ENCODE measurements at places on chromosomes 13 and 19. TPM values are rescaled to one million over a fixed set of nuclear protein-coding genes. Genes with fewer than 3 reads are reported as not detected.

Gene LGALS7B
- total RNA-seq: not detected

Gene KBTBD6
- 15.7 TPM for total RNA-seq

Gene ZNF90
- 3.4 TPM for total RNA-seq

Gene PODNL1
- total RNA-seq: 1.9 TPM

Gene WDR88
- total RNA-seq: 1.3 TPM

Gene ZNF71
- 20.3 TPM for total RNA-seq

Gene ZNF681
- 3.5 TPM for total RNA-seq

Gene LIM2
- total RNA-seq: not detected
